Left cardiac atrium (tissue), 4 donors: ENCODE measurements at places on chromosomes 4 and X. TPM values are rescaled to one million over a fixed set of nuclear protein-coding genes. Genes with fewer than 3 reads are reported as not detected.

The CT45A1 gene
- not detected for total RNA-seq

The BST1 gene
- 11.0 TPM for total RNA-seq

The TMEM47 gene
- total RNA-seq, result 28.3 TPM

The CLGN gene
- 55.7 TPM for total RNA-seq

DNA sequence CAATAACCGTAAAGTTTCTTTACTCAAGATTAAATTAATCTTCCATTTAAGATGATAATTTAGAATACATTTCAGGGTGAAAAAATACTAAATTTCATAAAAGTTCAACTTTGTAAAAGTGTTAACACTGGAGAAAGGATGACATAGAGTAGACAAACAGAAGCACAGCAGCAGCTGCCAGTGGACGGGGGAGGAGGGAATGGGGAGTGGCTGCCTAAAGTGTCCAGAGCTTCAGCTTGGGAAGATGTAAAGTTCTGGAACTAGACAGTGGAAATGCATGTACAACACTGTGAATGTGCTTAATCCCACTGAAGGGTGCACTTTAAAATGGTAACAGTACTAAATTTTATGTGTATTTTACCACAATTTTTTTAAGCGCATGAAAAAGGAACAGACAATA is 39.9 kb downstream of the RELL1 start:
- no peak for DNase-seq

DNA sequence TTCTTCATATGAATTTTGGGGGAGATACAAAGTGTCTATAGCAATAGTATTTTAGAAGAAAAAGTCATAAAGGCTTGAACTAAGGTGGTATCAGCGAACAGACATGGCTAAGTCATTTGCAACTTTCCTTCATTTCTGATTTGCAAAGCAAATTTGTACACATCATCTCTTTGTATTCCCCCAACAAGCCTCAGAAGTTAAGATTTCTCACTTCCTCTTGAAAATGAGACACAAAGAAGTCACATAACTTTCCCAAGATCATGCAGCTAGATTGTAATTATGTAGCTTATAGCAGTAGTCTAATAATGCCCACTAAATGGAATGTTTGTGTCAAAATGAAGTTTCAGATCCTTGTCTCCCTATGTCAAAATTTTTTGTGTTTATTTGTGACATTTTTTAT is 709.8 kb upstream of the HS3ST1 start:
- DNase-seq, result no peak

DNA sequence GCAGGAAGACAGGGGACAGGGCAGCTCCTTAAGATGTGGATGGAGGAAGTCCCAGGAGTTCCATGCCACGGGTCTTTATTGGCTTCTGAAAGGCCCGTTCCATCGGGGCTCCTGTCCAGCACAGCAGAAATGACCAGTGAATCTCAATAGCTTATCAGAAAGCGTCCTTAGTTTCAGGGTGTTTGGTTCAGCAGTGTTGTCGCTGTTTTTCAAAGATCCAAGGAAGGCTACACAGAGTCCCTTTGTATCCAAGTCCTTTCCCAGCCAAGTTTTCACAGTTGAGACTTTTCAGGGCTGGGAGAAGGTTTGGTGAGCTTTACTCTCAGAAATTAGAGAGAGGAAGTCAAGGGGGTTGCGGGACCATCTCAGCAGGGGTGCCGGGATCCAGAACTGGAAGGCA is 5.0 kb upstream of the ZCCHC4 start:
- no peak for DNase-seq

DNA sequence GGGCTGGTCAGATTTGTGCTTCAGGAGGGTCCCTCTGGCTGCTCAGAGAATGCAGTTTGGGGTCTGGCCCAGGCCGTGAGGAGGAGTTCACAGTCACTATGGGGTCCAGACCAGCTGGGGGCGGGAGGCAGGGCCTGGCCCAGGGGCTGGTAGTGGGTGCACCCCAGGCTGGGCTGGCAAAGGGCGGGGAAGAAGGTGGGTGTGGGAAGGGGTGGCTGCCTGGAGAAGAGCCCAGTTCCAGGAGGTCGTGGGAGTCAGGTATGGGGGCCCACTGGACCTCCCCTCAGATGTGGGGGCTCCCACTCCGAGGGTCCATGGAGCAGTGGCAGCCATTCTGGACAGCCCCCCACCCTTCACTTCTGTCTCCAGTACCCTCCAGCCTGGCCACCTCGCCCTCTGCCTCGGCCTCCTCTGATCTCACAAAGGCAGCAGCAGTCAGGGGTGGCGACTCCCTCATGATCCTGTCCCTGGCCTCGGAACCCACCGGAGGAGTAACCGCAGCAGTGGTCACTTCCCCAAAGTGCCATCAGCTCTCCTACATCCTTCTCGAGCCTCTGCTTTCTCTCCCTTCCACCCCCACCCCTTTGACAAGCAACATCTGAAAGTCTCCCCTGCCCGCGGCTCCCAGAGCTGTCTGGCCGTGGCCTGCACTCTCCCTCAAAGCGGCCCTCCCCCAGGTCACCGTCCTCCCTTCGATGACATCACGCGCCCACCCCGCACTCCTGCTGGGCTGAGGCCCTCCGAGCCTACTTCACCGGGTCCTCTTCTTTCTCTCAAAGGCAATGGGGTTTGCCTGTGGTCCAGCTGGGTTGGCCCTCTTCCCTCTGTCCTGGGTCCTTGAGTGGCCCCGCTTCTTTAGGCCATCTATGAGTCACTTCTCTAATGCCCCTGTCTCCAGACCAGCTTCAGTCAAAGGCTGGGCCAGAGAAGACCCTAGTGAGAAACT is 1.7 kb upstream of the SLC6A8 start:
- peak; percentile 23 for DNase-seq

DNA sequence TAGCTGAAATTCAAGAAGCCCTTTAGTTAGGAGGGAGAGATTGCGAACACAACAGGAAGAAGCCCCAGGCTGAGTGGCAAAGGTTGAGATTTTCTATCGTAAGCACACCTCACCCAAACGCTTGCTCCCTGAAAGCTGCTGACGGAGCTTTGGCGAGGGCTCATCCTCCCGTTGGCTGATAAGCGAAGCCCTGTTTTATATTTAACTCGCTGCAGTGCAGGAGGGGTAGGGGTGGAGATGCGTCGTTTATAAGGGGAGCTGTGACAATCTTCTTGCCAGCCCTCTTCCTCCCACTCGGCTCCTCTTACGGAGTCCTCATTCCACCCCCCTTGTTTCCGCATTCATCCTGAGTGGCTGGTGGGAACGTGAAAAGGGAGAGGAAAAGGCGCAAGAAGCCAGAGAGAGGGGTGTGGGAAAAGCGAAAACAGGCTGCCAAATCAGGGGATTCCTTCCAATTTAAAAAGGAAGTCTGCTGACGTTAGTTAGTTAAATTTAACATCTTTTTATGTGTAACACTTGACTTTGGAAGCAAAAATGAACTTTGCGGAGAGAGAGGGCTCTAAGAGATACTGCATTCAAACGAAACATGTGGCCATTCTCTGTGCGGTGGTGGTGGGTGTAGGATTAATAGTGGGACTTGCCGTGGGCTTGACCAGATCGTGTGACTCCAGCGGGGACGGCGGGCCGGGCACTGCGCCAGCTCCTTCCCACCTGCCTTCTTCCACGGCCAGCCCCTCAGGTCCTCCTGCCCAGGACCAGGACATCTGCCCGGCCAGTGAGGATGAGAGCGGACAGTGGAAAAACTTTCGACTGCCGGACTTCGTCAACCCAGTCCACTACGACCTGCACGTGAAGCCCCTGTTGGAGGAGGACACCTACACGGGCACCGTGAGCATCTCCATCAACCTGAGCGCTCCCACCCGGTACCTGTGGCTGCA is at the start of gene ENPEP:
TSS of gene ENPEP (plus strand) at position 275 of the 938 bp plus-strand sequence. CDS start at position 535, 260 bp downstream.
- peak; percentile 58 for DNase-seq

DNA sequence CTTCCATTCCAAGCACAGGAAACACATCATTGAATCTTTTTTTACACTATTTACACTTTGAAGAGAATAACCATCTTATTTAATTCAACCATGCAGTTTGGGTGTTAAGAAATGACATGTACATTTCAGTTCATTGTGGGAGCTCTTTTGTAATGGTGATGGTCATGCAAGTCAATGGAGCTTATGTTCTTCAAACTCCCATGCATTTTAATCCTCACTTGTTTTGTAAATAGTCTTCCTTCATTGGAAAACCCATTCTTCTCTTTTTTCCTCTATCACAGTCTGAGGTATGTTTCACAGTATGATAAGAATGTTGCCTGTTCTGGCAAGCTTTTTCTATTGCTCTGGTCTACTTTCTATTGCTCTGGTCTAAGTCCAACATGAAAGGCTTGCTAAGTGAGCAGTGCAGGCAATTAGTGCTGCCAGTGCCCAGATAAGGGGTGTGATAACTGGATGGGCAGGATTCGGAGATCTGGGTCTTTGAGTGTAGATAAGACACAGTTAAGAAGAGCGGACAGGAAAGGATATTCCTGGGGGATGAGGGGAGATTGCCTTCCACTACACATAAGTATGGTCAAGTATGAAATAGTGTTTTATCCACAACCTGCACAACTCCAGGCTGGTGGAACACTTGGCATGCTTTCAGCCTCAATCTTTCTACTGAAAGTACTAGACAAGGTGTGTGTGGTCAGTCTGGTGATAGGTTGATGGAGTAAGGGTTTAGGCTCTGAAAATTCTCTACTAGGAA is 17.1 kb downstream of the AFP start:
- no peak for DNase-seq

GRCh38 chr4:53511014-53511413 is 80.3 kb downstream of the LNX1 start:
- DNase-seq, result no peak

- no peak for DNase-seq
These were observed 77.6 kb downstream of the HDAC8 start for GRCh38 chrX:72495046-72495445.
